ENCODE measurements at places on chromosomes 3 and 15. TPM values are rescaled to one million over a fixed set of nuclear protein-coding genes. Genes with fewer than 3 reads are reported as not detected.

C3orf49 gene
- total RNA-seq = not detected

CILP gene
- total RNA-seq = 0.07 TPM

SNX22 gene
- total RNA-seq = 0.90 TPM

FSTL1 gene
- total RNA-seq = 76.2 TPM

AGBL1 gene
- not detected for total RNA-seq

ACKR4 gene
- not detected for total RNA-seq

P2RY14 gene
- not detected for total RNA-seq

LHFPL4 gene
- total RNA-seq = 0.07 TPM

TNFAIP8L3 gene
- 16.4 TPM for total RNA-seq

HYKK gene
- total RNA-seq = 5.5 TPM

GOLGA8J gene
- not detected for total RNA-seq

PDE12 gene
- total RNA-seq = 17.3 TPM

TMEM158 gene
- total RNA-seq = 19.7 TPM

CHRM5 gene
- not detected for total RNA-seq

FEZF2 gene
- total RNA-seq = not detected

PAK6 gene
- 0.09 TPM for total RNA-seq

TMEM40 gene
- total RNA-seq = 0.81 TPM

ZNF620 gene
- total RNA-seq = 1.6 TPM

MNS1 gene
- 2.7 TPM for total RNA-seq

GUCA1C gene
- total RNA-seq = not detected

MUC20 gene
- 0.62 TPM for total RNA-seq

MYO5C gene
- total RNA-seq = 4.6 TPM

SH2D7 gene
- not detected for total RNA-seq

SOX2 gene
- 0.60 TPM for total RNA-seq

MAGEF1 gene
- total RNA-seq = 29.4 TPM

OCA2 gene
- 0.11 TPM for total RNA-seq

RARB gene
- 8.8 TPM for total RNA-seq

KIF15 gene
- total RNA-seq = 13.3 TPM

PLA2G4B gene
- 2.2 TPM for total RNA-seq

SLC38A3 gene
- 0.20 TPM for total RNA-seq
